ENCODE measurements at places on chromosomes 5 and 9.

- no peak for DNase-seq
These were observed 58.1 kb downstream of the TMEM252 start for GRCh38 chr9:68482548-68482947.

DNA sequence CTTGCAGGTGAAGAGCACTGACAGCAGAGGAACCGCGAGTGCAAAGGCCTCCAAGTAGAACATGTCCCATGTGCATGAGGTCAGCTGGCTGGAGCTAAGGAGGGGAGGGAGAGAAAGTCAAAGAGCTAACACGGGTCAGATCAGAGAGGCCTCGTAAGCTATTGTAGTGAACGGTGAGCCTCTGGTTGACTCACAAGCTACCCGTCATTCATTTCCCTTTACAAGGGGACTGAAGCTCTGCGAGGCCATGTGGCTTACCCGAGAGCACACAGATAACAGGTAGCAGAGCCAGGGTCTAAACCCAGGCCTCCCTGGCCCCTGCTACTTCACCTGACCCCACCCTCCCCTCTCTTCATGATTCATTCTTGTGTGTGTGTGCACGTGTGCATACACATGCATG, 152.7 kb upstream of the ADRA1B start:
- no peak for DNase-seq

DNA sequence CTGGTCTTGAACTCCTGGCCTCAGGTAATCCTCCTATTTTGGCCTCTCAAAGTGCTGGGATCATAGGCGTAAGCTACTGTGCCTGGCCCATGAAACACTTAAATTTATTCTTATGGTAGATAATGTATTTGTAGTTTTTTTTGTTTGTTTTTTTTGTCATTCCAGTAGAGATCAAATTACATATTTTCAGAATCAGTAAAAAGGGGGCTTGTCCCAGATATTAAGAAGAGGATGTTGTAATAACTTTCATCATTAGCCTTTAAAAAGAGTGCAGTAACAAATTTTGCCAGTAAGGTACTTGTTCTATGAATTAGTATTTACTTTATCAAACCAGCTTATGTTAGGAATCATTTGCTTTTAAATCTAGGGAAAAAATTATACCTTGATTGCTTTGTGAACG, 42.6 kb downstream of the GAPVD1 start:
- no peak for DNase-seq

DNA sequence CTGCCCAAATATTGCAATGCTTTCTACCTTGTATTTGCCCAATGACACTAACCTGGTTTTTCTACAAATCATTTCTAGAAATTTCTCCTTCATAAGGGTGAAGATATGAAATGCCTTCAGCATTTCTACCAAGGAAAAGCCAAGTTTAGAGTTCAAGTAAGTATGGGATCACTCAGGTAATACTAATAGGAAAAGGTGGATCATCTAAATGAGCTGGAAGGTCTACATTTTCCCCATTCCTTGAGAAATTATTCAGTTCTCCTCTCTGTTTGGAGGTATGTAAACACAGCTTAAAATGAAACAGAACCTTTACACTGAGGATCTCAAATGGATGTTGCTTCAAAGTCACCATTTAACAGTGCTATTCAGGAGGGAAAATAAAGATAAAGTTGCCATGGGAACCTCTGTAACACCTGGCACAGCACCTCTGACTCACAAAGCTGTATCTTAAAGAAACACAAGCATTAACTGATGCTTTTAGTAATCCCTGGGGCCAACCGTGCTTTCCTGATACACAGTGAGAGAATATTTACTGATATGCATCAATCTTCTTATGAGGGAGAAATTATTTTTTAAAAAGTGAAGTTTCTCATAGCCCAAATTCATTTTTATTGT, 161.3 kb downstream of the DRD1 start:
- no peak for DNase-seq

- DNase-seq: no peak
These were observed 423.8 kb downstream of the BNC2 start for GRCh38 chr9:16446636-16447035.

DNA sequence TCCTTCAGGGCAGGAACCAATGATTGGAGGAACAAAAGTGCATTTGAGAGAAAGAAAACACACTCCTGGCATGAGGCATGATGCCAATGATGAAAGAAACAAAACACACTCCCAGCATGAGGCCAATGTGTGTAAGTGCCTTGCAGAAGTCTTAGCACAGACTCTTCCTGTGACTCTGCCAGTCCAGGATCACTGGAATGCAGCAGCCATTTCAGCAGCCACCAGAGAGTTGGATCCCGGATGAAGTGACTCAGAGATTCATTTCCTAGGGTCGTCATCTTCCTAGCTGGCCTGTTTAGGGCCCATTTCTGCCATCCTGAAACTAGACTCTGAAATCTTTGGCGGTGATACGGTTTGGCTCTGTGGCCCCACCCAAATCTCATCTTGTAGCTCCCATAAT, 212.5 kb downstream of the CFAP90 start:
- no peak for DNase-seq

- DNase-seq: no peak
These were observed 34.3 kb downstream of the STK10 start for GRCh38 chr5:172153695-172154094.

DNA sequence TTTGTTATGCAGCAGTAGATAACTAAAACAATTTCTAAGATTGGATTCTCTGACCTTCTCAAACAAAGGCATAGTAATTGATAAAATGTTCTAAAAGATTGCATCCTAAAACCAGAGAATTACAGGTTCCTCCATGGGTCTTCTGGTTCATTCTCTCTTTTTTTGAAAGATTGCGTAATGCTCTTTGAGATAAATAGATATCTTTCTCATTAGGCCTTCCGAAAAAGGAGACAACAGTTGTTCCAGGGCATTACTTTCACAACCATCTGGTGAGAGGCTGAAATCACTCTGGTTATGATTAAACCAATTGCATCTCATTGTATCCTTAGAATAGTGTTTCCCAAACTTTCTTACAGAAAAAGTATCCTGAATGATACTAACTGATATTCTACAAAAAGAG, 174.7 kb upstream of the NREP start:
- no peak for DNase-seq

- peak; percentile 66 for DNase-seq
These were observed 718 bp upstream of the DENND4C start for GRCh38 chr9:19229595-19230354.

- DNase-seq: no peak
These were observed 150.8 kb downstream of the EFNA5 start for GRCh38 chr5:107519900-107520354.

DNA sequence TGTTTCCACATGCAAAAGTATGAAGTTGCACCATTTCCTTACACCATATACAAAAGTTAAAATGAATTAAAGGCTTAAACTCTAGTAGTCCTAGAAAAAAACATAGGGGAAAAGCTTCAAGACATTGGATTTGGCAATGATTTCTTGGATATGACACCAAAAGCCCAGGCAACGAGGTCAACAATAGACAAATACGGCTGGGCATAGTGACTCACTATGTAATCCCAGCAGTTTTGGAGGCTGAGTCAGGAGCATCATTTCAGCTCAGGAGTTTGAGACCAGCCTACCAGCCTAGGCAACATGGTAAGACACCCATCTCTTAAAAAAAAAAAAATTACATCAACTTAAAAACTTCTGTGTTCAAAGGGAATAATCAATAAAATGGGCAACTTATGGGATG, 30.9 kb upstream of the SREK1 start:
- no peak for DNase-seq

GRCh38 chr9:135608294-135608998, 30.9 kb downstream of the GLT6D1 start:
- DNase-seq: no peak

DNA sequence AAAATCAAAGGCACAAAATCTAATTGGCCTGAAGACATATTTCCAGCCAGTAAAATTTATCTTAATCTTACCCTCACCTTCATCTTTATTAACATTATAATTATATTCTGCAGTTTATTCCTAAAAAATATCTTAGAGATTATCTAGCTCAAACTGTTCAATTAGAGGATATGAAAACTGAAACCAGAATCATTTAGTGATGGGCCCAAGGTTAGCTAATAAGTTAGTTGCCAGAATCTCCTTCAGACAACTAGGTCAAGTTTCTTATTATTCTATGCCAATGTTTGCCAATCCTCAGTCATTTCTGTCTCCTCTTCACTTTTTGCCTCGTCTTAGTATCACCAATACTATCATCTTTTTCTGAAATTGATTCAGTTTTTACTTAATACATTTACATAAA, 56.0 kb upstream of the RASA1 start:
- no peak for DNase-seq

GRCh38 chr9:125889112-125889475, 141.9 kb downstream of the PBX3 start:
- no peak for DNase-seq

DNA sequence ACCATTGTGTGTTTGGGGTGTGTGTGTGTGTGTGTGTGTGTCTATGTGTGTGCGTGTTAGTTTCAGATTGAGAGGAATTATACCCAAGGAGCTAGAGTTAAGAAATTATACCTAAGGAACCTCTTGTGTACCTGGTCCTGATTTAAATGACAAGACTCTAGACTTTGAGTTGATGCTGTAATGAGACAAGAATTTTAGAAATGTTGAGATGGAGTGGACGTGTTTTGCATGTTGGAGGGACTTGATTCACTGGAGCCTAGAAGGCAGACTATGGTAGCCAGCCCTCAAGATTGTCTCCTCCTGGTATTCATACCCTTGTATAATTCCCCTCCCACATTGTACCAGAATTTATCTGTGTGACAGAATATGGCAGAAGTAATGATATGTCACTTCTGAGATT, 52.4 kb upstream of the HSPB3 start:
- DNase-seq: no peak

DNA sequence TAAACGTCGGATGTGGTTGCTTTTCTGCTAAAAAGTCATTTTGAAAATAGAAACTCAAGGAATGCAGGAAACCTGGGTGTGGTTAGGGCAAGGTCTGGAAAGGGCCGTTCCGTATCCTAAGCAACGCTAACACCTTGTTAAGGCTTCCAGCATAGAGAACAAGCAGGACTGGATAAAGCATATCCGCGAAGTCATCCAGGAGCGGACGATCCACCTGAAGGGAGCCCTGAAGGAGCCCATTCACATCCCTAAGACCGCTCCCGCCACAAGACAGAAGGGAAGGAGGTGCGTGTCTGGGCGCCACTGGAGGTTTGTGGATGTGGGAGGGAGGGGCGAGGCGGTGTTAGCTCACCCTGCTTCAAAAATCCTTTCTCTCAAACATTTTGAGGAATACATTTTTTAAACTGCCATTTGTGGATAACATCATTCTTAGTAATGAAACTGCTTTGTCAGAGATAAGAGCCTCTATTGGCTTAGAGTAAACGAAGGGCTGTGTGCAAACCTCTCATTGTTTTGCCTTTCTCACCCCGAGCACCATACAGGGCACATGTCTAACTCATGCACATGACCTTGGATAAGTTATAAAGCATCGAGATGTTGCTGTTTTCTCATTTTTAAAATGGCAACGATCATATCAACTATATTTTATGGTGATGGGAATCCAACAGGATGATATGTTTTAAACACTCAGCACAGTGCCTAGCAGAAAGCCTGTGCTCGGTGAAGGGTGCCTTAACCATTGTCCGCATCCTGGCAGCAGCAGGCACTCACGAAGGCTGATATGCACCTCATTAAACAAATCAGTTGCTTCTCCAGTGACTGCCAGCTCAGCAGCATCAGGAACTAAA, 175.7 kb upstream of the OTULINL start:
- DNase-seq: no peak

DNA sequence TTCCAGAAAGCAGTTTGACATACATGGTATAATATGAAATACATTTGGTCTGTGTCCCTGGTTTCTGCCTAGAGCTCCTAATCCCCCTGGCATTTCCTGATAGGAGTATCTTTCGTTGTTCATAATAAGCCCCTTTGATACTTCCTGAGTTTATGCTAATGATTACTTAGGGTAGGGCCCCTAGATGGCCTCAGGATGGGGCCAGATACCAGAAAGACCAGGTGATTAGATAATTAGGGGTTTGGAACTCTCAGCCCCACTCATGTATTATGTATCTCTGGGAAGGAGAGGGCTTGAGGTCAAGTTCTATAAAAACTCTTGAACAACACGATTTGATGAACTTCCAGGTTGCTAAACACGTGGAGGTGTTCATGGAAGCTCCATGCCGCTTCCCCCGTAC, 163.3 kb upstream of the ZNF608 start:
- no peak for DNase-seq

DNA sequence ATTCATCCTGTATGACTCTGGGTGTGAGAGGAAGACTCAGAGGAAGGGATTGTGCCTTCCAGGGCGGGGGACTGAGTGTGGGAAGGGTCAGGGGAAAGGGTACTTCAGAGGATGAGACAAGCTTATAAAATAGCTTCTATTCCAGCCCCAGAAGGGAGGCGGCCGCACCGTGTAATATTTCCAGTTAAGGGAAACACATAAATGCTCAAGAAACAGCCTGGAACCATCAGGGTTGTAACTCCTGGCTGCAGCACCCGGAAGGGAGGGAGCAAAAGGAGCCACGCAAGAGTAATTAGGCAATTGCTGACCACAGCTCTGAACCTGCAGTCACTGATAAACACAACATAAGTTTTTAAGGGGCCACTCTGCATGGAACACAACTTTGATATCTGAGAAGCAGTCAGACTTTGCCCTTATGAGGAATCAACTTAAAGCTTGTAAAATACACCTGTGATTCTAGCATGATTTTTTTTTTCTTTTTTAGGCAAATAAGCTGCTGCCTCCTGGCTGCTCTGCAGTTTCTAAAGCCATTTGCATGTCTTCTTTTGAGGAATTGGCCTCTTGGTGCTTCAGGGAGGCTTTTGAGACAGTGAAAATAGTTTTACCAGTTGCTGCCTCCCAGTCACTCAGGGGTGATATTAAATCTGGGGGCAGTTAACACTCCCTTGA, 382.7 kb downstream of the ENC1 start:
- DNase-seq: no peak

DNA sequence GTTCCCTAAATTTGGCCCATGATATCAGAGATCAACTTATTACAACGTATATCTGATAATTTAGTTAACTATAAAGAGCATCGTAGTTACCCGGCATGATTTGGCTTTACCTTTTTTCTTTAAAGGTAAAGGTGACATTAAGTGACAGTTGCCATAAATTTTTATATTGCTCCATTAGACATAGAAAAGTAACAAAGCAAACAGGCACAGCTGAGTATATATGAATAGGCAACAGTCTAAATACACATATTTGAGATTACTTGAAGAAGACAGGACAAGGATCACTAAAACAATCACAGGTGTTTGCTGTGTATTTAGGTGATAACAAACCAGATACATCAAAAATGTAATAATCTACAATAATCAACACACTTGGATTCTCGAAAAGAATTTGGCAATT, 34.8 kb downstream of the RFX3 start:
- DNase-seq: no peak

- DNase-seq: no peak
These were observed 23.7 kb upstream of the LOX start for GRCh38 chr5:122101636-122102285.

All from anterior cingulate cortex (tissue), 58 donors.